B cell (primary cell): ENCODE measurements at places on chromosomes 1 and 21. TPM values are rescaled to one million over a fixed set of nuclear protein-coding genes. Genes with fewer than 3 reads are reported as not detected.
A peak's percentile ranks its signal among the peaks of the same experiment; 100 is the strongest.

The SZRD1 gene
- total RNA-seq, result 109 and 110 TPM in 2 replicates

The OPTC gene
- total RNA-seq, result not detected in 2 replicates

The KCNA2 gene
- 0.29 and 0.59 TPM in 2 replicates for total RNA-seq

The LAPTM5 gene
- total RNA-seq, result 1,351 and 1,384 TPM in 2 replicates

The IGFN1 gene
- not detected in 2 replicates for total RNA-seq

The MAEL gene
- not detected in 2 replicates for total RNA-seq

DNA sequence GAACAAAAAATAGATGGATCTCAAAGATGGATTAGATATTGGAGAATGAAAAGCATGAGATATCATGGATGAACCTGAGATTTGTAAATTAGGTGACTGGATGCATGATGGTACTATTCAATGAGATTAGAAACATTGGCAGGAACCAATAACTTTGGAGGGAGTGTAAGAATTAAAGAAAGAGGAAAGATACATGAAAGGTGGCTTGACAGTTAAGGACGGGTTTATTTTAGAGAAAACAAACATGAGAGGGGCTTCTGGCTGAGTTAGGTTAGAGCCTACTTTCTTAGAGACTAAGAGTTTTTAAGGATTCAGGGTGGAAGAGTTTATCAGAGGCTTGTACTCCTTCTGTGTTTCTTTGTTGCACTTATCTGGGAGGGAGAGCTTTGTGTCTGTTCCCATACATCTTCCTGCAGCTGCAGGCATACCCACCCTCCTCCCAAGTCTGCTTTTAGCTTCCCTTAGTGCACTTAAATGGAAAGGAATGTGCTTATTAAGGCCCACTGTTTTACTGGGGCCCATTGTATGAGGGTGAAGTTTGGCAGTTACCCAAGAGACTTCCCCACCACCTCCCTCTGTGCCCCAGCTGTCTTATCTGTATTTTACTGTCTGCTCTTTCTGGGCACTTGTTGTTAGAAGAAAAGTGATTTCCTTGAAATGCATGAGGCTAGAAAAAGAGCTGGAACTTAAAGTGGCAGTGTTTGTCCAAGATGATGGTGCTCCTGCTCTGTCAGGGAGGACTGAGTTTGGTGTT, 26.1 kb upstream of the CR2 start:
- no peak for DNase-seq

GRCh38 chr21:39527664-39528381, 76.1 kb downstream of the SH3BGR start:
- DNase-seq, result no peak

- DNase-seq, result peak; percentile 54
These were observed 12.9 kb downstream of the DESI2 start for GRCh38 chr1:244665771-244666217.

GRCh38 chr1:101820071-101820470, 176.7 kb downstream of the OLFM3 start:
- no peak for DNase-seq

DNA sequence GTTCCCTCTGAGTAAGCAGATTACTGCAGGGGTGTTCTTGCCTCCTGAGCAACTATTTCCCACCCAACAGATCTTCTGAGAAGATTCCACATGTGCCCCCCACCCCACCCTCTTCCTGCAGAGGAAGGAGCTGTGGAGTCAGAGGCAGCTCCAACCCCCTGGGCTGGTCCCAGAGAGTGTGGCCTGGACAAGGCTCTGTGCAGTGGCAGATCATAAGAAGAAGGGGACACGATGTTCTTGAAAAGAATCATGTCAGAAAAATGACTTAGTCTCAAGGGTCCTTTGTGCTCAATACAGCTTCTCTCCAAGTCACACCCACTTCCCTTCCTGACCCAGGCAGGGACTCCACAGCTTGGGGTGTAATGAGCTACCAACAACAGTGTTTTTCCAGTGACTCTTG, 95.2 kb downstream of the SYF2 start:
- no peak for DNase-seq

DNA sequence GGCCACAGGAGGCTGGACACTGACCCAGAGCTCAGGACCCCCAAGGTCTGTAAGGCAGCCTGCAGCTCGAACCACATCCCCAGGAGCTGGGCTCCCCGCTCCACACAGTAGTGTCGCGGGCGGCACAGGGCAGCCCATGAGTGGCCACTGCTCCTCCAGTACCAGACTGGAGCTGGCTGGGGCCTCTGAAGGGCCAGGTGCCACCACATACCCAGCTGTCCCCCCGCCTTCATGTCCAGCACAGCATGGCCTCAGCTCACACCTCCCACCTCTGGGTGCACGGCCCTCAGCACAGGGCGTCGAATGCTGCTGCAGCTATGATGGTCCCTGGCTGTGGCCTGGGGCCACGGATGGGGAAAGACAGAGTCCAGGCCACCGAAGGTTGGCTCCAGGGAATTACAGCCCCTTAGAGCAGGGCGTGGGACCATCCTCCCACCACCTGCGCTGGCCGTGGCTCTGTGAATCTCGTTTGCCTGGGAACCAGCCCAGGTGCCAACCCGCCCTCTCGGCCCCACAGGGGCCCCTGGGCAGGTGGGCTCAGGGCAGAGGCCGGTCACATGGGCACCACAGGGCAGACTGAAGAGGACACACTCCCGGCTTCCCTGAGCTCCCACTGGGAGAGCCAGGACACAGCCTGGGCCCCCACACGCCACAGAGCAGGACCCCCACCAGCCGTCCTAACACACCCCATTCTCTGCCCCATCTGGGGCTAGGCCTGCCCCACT, 2.1 kb upstream of the TNFRSF4 start:
- no peak for DNase-seq

- no peak for DNase-seq
These were observed 34.1 kb downstream of the TRIT1 start for GRCh38 chr1:39849203-39849602.

- no peak for DNase-seq
These were observed 283.1 kb downstream of the TM2D1 start for GRCh38 chr1:61441723-61442262.

GRCh38 chr21:41768437-41769042, 1.7 kb upstream of the RIPK4 start:
- peak; percentile 52 for DNase-seq

DNA sequence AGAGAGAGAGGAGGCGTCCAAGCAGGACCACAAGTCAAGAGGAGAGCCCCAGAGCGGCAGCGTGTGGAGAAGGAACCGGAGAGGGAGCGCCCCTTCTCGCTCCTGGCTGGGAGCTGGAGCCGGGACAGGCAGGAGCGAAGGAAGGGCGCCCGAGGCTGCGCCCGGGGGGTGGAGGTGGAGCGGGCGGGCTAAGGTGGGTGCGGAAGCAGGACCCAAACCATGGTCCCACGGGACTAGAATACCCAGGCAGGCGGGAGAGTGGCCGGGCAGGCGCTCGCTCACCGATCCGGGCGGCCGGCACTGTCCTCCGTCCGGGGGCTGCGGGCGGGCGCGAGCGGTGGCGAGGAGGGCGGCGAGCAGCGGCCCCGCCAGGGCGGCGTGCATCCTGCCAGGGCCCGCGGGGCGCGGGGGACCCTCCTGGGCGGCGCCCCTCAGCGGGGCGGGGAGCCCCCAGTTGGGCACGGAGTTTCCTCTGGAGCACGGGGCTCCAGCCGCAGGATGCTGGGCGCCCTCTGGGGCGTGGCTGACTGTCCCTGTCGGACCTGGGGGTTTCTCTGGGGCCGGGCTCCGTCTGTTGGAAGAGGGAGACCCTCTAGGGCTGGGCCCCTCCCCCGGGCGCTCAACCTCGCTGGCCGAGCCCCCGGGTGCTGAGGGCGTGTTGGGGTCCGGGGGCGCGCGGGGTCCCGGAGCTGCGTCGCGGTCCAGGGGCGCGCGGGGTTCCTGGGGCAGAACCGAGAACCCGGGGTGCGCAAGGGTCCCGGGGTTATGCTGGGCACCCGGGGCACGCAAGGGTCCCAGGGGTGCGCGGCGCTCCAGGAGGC, 569 bp downstream of the TRABD2B start:
- DNase-seq, result peak; percentile 12

- DNase-seq, result no peak
These were observed 436.6 kb upstream of the C1orf87 start for GRCh38 chr1:60510162-60510561.

GRCh38 chr1:112337028-112337531, 58.9 kb upstream of the CTTNBP2NL start:
- DNase-seq, result no peak

GRCh38 chr1:161192476-161193465, 6.1 kb downstream of the ADAMTS4 start:
- peak; percentile 83 for DNase-seq

DNA sequence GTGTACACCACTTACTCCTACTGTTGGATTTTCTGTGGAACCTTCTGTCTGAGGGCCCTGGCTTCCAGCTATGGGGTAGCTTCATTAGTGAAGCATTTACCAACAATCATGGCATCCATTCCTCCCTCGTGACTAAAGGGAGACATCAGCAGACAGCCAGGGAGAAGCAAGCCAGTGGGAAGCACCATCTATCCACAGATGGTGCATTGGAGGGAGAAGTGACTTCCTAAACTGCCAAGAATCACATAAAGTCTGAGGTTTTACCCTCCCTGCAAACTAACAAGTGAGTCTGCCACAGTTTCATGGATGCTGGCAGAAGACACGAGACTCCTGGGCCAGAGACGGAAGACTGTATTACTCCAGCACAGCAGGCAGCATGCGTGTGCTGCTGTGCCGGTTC, 31.4 kb downstream of the UMODL1 start:
- DNase-seq, result no peak

GRCh38 chr1:78475888-78476610, 14.7 kb upstream of the PTGFR start:
- DNase-seq, result no peak

DNA sequence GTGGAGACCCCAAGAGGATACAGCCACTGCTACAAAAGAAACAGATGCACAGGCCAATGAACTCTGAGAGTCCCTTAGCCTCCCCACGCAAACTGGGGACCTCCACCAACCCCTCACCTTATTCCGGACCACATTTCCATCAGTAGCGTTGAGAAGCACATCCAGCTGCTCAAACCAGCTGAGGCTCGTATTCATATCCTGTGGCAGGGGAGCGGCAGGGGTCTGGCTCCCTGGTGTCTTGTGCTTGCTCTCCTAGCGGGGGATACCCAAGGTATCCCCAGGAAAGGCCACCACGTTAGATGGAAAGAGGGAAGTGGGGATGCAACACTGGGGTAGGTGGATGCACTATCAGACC, 481 bp downstream of the CCDC163 start:
- DNase-seq, result no peak

GRCh38 chr1:21874328-21874727, 62.3 kb downstream of the LDLRAD2 start:
- DNase-seq, result no peak

DNA sequence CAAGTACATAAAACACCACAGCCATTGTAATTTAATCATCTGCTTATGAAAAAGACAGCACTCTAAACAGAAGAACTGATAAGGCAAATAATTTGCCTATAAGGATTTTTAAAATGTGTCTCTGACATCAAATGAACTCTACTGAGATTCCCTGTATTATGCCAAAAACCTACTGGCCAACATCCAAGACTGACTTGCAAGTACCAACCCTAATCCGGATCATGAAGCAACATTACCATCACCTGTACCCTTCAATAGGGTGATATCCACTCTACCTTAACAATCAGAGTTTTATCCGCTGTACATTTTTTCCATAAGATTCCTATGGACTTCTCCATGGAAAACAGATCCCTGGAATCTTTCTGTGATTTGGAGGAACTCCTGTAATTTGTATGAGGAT, 4.6 kb downstream of the RGS7 start:
- no peak for DNase-seq
